ENCODE measurements at places on chromosomes 11 and 22.

GRCh38 chr11:121802542-121802941 lies 313.5 kb downstream of the BLID start:
- no peak overlapping the region for H3K4me3 ChIP-seq
- no peaks in the 10 kb centered on the region for H3K4me1 ChIP-seq
- no peaks in the 10 kb centered on the region for H3K36me3 ChIP-seq
- no peak overlapping the region for H3K27ac ChIP-seq

GRCh38 chr11:57712256-57713150 lies at the start of gene TMX2:
Gene TMX2 (plus strand): TSS chr11:57712593. CDS start chr11:57712619, 26 bp downstream.
- no peaks in the 10 kb centered on the region for H3K27me3 ChIP-seq
- DNase-seq: peak; percentile 96
- H3K4me3 ChIP-seq: peak within 1 kb of the TSS; percentile 92
- H3K4me1 ChIP-seq: peaks cover 21% of the 10 kb centered on the region
- peak within 1 kb of the TSS; percentile 70 for H3K27ac ChIP-seq

DNA sequence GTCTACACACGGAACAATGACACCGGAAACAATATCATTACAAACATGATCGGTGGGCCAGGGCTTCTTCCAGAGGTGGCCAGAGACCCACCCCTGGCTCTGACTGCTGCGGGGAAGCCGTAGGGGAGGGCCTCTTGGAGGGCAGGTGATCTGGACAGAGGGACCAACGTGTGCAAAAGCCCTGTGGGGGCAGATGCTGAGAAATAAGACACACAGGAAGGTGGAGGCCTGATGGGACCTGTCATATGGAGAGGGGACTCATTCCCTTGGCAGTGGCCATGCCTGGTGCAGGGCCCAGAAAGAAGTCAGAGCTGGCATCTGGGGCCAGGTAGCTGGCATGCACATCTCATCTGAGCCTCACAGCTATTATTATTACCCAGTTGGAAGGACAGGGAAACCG lies 1.1 kb downstream of the ALDH3B2 start:
- no peak overlapping the region for H3K4me3 ChIP-seq
- H3K27me3 ChIP-seq: no peaks in the 10 kb centered on the region
- peaks cover 11% of the 10 kb centered on the region for H3K4me1 ChIP-seq

GRCh38 chr11:129939510-129939909 lies 44.1 kb upstream of the NFRKB start:
- H3K4me3 ChIP-seq: no peak overlapping the region
- H3K27ac ChIP-seq: no peak overlapping the region
- no peak for DNase-seq
- peaks cover 6% of the 10 kb centered on the region for H3K36me3 ChIP-seq
- no peaks in the 10 kb centered on the region for H3K4me1 ChIP-seq

DNA sequence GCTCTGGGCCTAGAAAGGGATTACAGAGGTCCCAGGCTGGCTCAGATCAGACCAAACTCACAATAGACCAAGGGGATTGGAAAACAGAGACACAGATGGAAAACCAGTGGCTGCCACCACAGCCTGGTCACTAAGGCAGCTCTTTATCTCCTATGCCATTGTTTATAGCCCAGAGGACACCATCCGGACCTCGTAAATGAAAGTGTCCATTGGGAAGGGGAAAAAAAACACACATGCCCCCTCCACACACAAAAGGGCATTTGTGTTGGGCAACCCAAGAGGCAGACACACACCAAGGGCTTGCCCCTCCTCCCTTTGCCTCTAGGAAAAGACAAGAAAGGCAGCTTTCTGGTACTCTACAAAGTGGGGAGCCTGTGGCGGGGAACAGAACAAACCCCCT lies 85.9 kb downstream of the GAB2 start:
- H3K4me3 ChIP-seq: no peak overlapping the region
- no peak overlapping the region for H3K27ac ChIP-seq
- peaks cover 14% of the 10 kb centered on the region for H3K4me1 ChIP-seq

DNA sequence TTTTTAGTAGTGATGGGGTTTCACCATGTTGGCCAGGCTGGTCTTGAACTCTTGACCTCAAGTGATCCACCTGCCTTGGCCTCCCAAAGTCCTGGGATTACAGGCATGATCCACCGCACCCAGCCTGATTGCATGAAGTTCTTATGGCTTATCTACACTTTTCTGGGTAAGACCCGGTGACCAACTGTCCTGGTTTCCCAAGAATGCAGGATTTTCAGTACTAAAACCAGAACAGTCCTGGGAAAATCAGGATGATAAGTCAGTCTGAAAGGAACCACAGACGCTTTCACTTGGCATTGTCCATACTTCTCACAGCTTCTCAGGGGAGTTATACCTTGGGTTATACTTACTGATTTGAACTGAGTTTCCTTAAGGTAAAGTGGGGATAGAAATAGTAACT lies 1.4 kb upstream of the BPIFC start:
- H3K4me1 ChIP-seq: no peaks in the 10 kb centered on the region
- no peak for DNase-seq
- no peaks in the 10 kb centered on the region for H3K36me3 ChIP-seq
- H3K4me3 ChIP-seq: no peak overlapping the region

DNA sequence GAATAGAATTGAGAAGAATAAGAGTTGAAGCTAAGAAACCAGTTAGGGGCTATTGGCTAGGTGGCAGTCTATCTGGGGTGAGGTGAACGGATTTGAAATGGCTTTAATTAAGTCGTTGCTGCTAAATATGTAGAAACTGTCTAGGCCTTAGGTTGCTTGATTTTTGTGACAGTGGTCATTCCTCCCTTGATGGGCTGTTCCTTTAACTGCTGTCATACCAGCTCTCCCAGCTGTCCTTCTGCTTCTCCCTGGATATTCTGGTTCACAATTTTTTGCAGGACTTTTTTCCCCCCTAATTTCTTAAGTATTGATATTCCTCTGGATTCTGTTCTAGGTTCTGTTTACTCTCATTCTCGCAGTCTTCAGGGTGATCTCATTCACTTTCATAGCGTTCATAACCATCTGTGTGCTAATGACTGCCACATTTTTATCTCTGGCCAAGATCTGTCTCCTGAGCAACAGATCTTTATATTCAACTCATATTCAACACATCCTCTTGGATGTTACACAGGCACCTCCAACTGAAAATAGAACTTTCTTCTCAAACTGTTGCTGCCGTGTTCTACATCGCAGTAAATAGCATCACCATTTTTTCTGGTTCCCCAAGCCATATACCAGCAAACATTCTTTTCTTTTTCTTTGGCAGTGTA lies 134.1 kb downstream of the UVRAG start:
- no peaks in the 10 kb centered on the region for H3K27me3 ChIP-seq
- H3K4me3 ChIP-seq: no peak overlapping the region
- H3K4me1 ChIP-seq: peaks cover 16% of the 10 kb centered on the region
- peaks cover 5% of the 10 kb centered on the region for H3K36me3 ChIP-seq
- no peak for DNase-seq
- no peak overlapping the region for H3K27ac ChIP-seq

DNA sequence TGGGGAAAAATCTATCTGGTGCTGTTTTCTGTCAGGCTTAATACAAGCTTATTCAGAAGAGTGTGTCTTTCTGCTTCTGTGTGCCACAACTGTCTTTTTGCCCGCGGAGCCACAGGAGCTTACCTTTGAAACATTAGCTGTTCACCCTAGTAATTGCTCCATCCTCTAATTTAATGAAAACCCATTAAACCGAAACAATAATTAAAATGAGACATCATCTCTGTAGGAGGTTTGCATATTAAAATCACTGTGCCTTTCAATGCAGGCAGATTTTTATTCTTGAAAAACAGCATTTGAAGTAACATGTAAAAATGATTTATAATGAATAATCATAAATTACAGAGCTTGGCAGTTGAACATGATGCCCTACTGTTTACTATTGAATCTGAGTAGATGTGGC lies 102.3 kb downstream of the NELL1 start:
- no peak overlapping the region for H3K27ac ChIP-seq
- H3K4me1 ChIP-seq: no peaks in the 10 kb centered on the region
- no peak for DNase-seq
- H3K27me3 ChIP-seq: no peaks in the 10 kb centered on the region
- H3K36me3 ChIP-seq: no peaks in the 10 kb centered on the region
- no peak overlapping the region for H3K4me3 ChIP-seq

DNA sequence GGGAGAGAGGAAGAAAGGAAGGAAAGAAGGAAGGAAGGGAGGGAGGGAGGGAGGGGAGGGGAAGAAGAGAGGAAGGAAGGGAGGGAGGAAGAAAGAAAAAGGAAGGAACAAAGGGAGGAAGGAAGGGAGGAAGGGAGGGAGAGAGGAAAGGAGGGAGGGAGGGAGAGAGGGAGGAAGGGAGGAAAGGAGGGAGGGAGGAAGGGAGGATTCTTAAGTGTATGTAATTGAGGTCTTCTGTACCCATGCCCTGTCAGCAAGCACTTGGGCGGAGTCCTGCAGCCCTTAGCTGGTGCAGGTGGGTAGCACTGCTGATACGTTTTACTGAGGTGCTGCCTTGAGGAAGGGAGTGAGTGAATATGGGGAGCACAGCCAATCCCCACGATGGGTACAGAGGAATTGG lies 56.9 kb upstream of the RASD2 start:
- H3K4me1 ChIP-seq: peaks cover 3% of the 10 kb centered on the region
- DNase-seq: no peak
- H3K4me3 ChIP-seq: no peak overlapping the region
- H3K27me3 ChIP-seq: no peaks in the 10 kb centered on the region
- no peaks in the 10 kb centered on the region for H3K36me3 ChIP-seq

- no peak for DNase-seq
- peaks cover 14% of the 10 kb centered on the region for H3K4me1 ChIP-seq
- no peaks in the 10 kb centered on the region for H3K36me3 ChIP-seq
- no peak overlapping the region for H3K27ac ChIP-seq
- no peaks in the 10 kb centered on the region for H3K27me3 ChIP-seq
- no peak overlapping the region for H3K4me3 ChIP-seq
These were observed 21.5 kb upstream of the CHKA start for GRCh38 chr11:68142441-68143309.

DNA sequence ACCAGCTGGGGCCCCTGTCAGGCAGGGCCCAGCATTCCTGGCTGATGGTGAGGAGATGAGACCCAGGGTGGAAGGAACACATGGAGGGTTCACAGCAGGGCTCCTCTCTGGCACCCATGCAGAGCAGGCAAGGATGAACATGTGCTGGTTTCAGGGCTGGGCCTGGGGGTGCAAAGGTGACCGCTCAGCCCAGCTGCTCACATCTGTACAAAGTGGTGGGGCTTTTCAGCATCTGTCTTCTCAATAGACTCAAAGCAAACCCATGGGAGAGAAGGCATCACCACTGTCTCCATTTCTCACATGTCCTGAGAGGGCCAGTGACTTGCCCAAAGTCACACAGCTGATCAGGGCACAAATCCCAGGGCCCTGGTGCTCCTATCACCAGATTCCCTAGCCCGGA lies 27.3 kb upstream of the TCF20 start:
- H3K27ac ChIP-seq: no peak overlapping the region
- no peaks in the 10 kb centered on the region for H3K27me3 ChIP-seq
- DNase-seq: no peak
- peaks cover 86% of the 10 kb centered on the region for H3K4me1 ChIP-seq
- H3K36me3 ChIP-seq: no peaks in the 10 kb centered on the region

DNA sequence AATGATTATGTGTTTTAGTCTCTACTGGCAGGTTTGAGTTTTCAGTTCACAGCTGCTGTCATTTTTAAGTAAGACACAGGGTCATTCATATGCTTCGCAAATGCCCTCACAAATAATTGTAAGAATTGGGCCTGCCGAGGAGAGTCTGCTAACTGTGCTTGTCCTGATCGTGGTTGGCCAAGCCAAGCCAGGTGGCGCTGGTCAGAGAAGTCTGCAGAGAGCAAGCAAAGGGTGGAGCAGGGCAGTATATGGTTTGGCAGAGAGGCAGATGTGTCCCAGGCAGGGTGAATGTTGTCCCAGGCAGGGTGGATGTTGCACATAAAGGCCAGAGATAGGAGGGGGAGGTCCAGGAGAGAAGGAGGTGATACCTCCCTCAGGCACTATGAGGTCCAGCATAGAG lies 52.7 kb downstream of the SCN3B start:
- no peaks in the 10 kb centered on the region for H3K4me1 ChIP-seq
- no peak for DNase-seq
- no peaks in the 10 kb centered on the region for H3K27me3 ChIP-seq
- no peak overlapping the region for H3K27ac ChIP-seq
